Activated CD4-positive, alpha-beta T cell treated with anti-CD3 and anti-CD28 coated beads, Interleukin-2, amount 10 ng/mL, durations not matched to agents 24 days and 14 days (primary cell): ENCODE measurements at places on chromosomes 2 and 18. TPM values are rescaled to one million over a fixed set of nuclear protein-coding genes. Genes with fewer than 3 reads are reported as not detected.

The SLC4A5 gene
- total RNA-seq: 0.93 and 1.4 TPM in 2 replicates

The AQP12B gene
- not detected in 2 replicates for total RNA-seq

The SERPINB12 gene
- not detected in 2 replicates for total RNA-seq

The NR4A2 gene
- 13.2 and 14.1 TPM in 2 replicates for total RNA-seq

The SLC14A1 gene
- total RNA-seq: 0.86 and 0.97 TPM in 2 replicates

The KCNS3 gene
- not detected in 2 replicates for total RNA-seq
